ENCODE measurements at places on chromosomes 6 and 20.

DNA sequence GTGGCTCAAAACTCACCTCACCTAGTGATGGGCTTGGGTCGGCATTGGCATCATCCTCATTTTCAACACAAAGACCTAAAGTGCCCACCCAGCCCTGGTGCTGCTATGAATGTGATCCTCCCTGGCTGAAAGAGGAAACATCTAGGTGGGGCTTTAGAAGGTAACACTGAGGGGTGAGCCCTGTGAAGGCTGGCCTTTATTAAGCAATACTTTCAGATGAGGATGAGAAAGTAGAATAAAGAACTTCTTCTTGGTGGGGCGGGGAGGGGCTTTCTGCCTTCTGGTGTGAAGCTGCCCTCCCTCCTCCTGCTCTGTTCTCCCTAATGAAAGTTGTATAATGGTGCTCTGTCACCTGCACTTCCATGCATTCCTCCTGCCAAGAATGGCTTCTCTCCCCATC is 133.0 kb upstream of the TRAF3IP2 start:
- DNase-seq = no peak

DNA sequence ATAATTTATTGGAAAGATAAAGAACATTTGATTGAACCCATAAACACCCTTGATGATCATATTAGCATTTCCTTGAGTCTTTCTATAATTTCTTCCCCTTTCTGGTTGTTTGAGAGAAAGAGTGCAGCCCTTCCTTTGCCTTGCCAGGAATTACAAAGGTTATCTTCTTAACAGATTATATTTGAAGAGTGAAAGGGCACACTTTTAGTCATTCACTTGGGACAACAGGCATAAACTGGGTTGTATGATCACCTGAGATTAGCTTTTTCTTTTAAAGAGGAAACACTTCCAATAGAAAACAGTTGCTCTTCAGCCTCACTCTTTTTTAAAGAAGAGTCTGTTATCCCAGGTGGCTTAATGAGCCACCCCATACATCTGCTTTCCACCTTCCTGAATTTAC is 295.2 kb downstream of the PHF3 start:
- no peak for DNase-seq

DNA sequence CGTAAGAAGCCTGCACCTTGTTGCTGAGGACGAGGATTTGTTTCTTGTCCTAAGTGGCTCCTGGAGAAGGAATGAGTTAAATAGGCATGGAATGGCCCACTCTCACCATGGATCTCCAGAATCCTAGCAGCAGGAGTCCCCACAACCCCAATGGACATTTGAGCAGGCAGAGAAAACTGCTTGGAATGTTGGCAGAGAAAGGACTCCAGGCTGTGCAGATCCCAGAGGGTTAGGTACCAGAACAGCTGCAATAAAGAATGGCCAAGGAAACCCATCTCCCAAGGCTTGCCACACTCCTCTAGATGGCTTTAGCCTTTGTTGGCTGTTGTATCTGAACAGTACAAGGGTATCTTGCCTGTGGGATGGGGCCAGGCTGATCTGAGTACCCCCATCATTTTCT is 1415.7 kb upstream of the ADGRB3 start:
- DNase-seq = no peak

GRCh38 chr20:51428401-51429143 is 113.9 kb downstream of the NFATC2 start:
- no peak for DNase-seq

GRCh38 chr6:165183071-165183470 is 126.3 kb downstream of the C6orf118 start:
- no peak for DNase-seq

DNA sequence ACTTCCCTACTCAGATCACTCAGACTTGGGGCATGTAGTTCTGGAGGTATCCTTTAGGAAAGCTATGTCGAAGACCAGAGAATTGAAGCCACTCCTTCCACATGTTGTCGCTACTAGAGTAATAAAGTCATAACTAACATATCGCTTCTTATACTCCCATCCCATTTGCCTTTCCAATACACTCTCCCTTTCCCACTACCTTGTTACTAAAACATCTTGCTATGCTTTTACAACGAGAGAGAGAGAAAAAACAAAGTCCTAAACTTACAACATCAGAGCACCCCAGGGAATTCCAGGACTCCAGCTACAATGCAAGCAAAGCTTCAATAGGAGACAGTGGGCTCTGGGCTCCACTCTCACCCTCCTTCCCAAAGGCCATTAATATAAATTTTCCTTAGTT is 5.1 kb upstream of the LAMP5 start:
- no peak for DNase-seq

- no peak for DNase-seq
These were observed 39.9 kb downstream of the SNAI1 start for GRCh38 chr20:50022676-50023075.

DNA sequence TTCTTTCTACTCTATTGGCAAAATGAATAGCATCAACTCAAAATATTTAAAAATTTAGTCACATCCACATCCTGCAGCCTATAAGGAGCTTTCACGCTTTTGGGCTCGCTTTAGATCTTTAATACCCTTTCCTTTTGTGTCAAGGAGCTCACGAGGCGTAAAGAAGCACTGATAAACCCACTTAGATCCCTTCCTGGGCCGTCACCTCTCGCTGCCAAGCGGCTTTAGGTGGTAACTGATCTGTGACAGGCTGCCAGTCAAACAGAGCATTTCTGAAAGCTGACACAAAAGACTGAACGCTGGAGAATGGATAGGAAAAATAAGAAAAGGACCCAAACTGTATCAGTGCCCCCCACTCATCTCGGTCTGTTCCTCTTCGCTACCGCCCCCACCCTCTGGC is 385.7 kb upstream of the MMS22L start:
- DNase-seq = no peak

GRCh38 chr6:134938896-134939295 is 11.0 kb downstream of the ALDH8A1 start:
- no peak for DNase-seq

DNA sequence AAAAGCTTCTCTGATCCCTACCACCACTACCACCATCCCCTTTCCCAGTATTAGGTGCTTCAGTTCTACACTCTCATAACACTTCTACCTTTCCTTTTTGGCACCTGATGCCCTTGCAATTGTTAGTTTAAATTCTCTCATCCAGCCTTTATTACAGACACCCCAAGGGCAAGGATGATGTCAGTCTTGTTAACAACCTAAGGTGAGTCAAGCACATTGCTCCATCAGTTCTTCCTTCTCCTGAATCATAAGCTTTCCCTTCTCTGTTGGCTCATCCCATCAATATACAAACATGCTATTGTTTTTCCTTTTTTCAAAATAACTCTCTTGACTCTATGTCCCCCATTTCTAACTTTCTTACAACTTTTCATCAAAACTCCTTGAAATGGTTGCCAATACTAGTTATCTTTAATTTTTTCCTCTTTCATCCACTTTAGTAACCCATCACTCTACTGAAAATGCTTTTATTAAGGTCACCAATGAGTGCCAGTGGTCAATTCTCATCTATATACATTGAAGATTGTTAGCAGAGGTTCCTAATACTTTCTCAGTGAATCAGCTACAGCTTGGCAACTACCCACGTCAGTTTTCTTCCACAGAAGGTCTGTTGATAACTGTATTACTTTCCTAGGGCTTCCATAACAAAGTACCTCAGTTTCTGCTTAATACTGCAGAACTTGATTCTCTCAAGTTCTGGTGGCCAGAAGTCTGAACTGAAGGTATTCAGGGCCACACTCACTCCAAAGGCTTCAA is 97.1 kb upstream of the FLRT3 start:
- DNase-seq = no peak

- DNase-seq = no peak
These were observed 2.8 kb upstream of the CYP24A1 start for GRCh38 chr20:54176610-54177009.

DNA sequence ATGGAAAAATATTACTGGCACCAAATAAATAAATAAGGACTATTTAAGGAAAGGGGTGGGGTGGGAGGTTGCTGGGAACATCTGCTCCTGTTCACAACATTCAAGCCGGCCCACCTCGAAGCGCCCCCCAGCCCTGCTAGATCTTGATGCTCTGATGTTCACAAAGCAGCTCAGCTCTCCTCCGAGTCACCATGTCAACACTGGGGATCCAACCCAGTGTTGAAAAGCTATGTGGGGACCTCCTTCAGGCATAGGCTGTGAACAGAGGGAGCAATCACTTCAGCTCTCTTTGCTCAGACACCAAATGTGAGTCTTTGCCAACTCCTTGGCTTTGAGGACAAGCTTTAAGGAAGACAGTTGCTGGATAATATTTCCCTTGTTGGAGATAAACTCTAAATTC is 176.8 kb upstream of the NT5E start:
- no peak for DNase-seq

DNA sequence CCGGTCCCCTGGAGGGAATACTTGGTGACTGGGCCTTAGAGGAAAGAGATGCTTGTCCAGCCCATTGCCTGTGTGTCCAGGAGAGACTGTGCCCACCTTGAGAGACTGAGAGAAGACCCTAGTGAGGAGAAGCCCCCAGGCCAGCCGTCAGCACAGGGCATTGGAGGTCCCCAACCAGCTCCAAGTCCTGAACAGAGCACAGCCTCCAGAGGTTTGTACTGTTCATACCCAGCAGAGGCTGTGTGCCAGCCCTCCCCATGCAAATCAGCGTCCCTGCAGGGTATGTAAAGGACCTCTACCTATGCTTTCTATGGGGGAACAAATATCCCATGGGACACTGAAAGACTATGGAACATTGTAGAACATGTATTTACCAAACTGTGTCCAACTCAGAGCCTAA is 8.4 kb downstream of the HLA-E start:
- no peak for DNase-seq

- DNase-seq = no peak
These were observed 76.4 kb upstream of the FLRT3 start for GRCh38 chr20:14413835-14414234.

DNA sequence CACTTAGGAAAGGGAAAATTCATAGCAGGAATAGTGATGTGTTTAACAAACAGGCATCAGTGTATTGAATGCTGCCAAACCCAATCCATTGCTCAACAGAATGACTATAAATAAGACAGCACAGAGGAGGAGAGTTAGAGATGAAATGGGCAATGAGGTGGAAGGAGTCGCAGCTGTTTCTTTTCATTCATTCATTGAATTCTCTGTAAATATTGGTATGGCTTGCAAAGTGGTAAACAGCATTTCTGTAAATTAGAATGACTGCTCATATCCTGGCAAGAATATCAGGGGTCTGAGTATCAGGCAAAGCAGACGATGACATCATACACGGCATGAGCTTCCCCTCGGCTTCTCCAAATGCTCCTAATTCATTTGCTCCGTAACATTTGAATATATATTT is 703.6 kb upstream of the SLC35B3 start:
- DNase-seq = no peak

GRCh38 chr6:124670801-124671200 is 291.4 kb upstream of the RNF217 start:
- no peak for DNase-seq

- DNase-seq = no peak
These were observed 11.3 kb downstream of the SERPINB6 start for GRCh38 chr6:2959909-2960719.

DNA sequence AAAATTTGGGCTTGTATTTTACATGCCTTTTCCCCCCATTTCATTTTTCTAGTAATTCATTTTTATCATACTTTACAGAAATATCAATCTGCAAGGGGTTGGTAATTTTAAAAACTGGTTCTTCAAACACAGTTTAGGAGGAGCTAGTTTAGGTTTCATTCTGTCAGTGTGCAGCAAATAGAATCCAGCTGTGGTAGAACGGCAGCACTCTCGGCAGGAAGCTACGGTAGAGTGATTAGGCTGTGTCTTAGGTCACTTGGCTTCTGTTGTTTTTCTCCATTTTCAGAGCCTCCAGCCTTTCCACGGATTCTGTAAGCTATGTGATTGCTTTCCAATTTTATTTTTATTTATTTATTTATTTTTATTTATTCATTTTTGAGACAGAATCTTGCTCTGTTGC is 32.7 kb downstream of the TLDC2 start:
- DNase-seq = no peak

DNA sequence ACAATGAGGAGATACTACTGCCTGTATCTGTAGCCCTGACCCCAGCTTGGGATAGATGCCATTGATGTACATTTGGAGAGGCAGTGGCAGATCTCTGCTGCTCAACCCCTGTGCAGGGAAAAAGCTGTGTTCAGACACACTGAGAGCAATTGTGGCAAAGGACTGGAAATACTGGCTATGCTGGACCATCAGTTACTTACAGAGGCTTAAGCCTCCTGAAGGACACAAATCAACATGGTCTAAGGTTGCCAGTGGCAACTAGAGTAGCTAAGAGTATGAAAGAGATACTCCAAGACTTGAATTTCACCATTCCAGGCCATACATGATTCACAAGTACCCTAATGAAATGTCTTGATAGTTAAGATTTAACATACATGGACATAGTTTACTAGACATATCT is 32.4 kb upstream of the ENPP4 start:
- no peak for DNase-seq

DNA sequence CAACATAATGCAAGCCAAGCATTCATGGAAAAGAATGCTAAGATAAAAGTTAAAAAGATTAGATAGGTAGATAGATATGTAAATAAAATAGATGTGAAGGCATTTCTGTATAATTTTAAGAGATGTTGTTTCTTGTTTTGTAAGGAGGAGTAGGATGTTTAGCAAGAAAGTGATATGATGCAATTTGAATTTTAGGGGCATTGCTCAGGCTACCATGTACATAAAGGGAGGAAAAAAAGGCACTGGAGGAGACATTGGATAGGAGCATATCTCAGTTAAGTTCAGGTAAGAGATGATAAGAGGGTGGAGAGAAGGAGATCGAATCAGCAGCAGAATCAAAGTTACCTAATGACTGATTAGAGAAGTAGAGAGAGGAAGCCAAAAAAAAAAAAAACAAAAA is 194.7 kb downstream of the TENT5A start:
- DNase-seq = no peak

- no peak for DNase-seq
These were observed 1.3 kb downstream of the SCUBE3 start for GRCh38 chr6:35214869-35215664.

DNA sequence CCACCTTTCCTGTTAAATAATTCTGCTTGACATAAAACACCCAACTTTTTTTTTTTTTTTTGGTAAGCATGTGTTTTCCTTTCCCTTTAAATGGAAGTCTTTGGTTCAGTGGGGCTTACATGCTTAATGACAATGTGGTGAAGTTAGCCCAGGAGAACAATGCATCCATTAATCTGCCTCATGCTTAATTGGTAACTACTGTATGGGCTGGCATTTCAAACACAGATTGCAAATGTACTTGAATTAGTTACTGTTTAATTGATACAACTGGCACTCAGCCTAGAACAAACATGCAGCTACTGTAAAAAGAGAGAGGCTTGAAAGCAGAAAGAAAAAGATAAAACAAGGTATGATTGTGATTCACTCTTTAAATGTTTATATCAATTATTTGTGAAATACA is 483.6 kb upstream of the NOX3 start:
- no peak for DNase-seq

GRCh38 chr20:62500237-62500864 is 24.6 kb upstream of the GATA5 start:
- peak; percentile 80 for DNase-seq

- no peak for DNase-seq
These were observed 43.1 kb downstream of the GNAS start for GRCh38 chr20:58895448-58896180.

GRCh38 chr6:77786935-77787629 is 134.2 kb downstream of the MEI4 start:
- no peak for DNase-seq
